GM20000 (cell line): ENCODE measurements at places on chromosomes 11 and 22.

GRCh38 chr11:70521475-70522308 is 123.4 kb downstream of the CTTN start:
- no peak for DNase-seq

- no peak for DNase-seq
Measured at GRCh38 chr11:2122222-2122906, 16.8 kb downstream of the IGF2 start.

DNA sequence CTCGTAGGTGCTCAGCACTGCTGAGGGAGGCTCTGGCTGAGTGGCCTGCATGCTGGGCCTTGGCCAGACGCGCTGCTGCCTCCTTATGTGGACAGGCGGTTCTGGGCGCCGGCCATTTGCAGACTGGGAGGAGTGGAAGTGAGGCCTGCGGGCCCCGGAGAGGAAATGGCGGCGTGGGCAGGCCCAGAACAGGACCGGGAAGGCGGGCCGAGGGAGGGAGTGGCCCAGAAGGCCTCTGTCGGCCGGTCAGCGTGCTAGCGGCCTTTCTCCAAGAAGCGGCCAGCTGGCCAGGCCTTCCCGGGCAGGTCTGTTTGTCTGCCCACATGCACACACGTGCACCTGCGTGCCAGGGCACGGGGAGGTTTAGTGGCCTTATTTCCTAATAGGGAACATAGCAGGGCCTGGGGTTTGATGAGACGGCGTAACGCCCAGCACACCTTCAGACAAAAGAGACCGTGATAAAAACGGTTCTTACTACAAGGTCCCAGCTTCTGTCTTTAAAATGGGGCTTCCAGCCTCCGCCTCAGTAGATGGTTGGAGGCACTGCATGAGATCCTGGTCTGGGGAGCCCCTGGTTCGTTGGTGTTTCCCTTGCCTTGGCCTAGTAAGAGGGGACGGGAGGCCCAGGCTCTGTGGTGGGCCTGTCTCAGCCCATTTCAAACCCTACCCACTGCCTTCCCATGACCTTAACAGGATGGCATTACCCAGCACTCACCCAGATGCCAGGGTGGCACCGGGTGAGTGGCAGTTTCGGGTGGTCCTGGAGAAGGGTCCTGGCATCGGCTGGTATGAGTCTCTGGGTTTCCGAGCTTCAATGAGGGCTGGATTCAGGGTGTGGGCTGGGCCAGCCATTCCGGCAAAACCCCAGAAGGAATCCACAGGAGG is 65.1 kb upstream of the PPARA start:
- no peak for DNase-seq

DNA sequence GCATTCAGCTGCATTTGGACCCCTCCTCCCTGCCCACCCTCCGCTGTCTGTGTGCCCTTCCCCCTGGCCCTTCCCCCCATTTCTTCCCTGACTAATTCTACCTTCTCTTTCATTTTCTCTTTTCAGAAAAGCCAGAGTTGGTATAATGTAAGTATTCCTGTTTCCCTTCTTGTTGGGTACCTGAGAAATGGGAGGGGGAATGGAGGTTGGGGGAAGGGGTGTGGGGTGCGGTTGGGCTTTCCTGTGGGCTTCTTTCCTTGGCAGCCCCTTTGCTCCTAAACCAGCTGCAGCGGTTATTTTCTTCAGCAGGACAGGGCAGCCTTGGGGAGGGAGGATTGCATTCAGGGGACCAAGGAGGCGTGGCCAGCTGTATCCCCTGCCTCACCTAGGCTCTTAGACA is 70.2 kb downstream of the SCN3B start:
- DNase-seq = no peak

DNA sequence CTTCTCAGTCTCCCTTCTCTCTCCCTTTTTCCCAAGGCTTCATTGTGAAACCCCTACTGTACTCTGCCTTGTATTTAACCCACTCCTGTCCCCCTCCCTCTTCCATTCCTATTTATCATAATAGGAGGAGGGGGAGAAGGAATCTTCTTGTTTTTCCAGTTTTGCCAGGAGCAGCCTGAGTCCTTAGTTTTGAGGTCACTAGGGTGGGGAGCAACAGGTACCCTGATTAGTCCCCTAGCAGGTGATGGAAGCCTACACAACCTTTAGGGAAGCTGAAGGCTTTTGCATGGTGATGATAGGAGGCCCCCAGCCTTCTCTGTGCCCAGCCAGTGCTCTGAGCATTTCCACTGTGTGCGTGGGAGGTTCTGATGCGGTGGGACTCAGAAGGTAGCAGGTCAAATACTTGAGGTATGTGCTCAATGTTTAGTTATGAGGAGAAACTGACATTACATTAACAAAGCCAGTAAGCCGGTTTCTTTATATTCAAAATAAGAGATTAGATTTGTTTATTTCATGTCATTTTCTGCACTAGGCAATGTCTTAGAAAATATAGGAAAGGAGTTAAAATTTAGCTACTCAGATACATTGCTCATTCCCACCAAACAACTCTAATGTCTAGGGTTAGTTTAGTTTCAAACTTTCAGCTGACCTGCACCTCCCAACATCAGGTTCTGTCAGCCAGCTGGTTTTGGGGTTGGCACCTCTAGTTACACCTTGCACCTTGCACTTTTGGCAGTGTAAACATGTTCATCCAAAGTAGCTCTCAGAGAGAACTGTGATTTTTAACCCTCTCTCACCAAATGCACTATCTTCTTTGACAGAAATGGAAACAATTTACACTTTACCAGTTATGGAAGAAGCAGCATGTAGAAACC is 26.0 kb downstream of the PARVA start:
- DNase-seq = no peak

DNA sequence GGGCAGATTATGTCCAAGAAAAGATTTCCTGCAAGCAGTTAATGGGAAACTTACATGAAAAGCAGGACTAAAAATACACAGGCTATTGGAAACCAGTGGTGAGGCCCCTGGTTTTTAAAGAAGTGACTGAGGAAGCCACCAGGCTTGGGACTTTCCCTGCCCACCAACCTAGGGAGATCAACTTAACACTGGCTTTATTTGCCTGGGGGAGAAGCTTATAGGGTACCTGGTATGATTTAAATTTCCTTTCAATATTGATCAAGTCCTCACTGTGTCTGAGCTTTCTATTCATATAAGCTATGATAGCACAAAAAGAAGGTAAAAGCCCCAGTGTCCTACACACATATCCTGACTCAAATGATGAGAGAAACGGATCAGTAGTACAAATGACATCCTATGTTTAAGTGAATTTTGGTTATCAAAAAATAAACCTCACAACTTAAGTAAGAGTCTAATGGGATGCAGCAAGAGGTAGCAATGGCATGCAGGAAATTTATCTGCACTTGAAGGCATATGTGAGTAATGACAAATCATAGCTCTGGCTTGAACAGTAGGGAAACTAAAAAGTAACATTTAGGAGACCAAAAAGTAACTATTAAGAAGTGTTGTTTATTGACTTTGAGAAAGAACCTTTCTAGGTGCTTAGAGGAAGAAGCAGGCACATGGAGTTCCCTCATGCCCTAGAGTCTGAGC is 85.3 kb downstream of the GAB2 start:
- DNase-seq = no peak

DNA sequence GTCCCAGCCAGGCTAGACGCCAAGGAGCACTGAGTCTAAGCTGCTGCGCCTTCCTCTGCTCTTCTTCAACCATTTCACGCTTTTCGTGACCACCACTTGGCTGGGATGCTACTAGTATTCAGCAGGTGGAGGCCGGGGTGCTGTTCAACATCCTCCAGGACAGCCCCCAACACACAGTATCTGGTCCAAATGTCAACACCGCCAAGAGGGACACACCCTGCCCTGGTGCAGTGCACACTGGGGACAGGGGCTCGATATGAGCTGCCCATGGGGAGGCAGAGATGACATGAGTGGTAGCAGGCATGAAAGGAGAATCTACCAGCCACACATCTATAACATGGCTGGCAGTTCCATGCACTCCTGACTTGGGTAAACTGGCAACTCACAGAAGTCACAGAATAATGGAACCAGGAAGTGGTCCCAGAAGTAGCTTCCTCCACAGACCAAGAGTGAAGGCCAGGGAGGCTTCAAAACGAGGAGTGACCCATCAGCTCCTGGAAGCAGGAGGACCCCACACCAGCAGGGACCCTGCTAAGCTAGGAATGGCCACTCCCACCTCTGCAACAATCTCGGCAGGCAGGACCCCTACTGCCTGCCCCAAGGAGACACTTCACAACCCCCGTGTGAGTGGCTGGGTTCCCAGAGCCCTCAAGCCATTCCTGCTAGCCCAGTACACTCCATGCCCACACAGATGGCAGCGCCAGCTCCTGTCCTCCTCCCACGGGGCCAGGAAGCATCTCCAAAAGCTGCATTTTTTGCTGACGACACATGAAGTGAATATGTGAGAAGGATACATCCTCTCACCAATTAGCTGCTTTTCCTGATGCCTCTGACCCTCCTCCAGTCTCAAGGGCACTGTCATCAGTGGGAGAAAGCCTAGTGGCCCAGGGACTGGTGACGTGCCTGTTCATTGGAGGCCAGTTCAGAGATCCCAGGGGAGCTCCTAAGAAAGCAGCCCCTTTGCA is 78.8 kb downstream of the DGCR2 start:
- no peak for DNase-seq
